ENCODE measurements at places on chromosomes 2 and 18.

DNA sequence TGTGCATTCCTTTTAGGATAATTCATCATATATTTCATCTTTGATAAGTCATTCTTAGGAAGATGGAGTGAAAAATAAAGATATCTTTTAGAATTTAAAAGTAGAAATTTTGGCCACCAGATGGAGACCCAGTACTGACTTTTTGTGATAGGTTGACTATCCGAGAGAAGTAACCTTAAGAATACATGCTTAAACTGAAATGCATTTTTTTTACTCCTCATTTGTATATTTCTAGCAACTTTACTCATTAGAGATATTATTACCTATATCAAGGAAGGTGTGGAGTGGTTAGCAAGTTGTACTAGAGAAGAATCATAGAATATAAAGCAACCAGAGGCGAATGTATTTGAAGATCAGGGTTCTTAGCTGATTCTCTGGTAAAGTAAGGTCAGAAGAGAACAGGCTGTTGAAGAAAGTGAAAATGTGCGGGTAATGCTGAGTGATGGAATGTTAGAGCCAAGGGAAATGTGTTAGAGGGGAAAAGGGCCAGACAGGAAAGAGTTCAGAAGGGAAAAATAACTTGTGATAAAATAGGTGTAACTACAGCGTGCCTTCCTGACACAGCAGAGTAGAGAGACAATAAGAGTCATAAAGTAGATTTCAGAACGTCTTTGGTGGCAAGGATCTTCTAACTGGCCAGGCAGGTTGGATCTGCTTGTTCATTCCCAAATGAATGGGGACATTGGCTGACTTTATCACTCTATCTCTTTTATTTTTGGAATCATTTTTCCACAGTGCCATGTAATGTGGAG is 52.3 kb downstream of the TDRD15 start:
- DNase-seq = no peak

DNA sequence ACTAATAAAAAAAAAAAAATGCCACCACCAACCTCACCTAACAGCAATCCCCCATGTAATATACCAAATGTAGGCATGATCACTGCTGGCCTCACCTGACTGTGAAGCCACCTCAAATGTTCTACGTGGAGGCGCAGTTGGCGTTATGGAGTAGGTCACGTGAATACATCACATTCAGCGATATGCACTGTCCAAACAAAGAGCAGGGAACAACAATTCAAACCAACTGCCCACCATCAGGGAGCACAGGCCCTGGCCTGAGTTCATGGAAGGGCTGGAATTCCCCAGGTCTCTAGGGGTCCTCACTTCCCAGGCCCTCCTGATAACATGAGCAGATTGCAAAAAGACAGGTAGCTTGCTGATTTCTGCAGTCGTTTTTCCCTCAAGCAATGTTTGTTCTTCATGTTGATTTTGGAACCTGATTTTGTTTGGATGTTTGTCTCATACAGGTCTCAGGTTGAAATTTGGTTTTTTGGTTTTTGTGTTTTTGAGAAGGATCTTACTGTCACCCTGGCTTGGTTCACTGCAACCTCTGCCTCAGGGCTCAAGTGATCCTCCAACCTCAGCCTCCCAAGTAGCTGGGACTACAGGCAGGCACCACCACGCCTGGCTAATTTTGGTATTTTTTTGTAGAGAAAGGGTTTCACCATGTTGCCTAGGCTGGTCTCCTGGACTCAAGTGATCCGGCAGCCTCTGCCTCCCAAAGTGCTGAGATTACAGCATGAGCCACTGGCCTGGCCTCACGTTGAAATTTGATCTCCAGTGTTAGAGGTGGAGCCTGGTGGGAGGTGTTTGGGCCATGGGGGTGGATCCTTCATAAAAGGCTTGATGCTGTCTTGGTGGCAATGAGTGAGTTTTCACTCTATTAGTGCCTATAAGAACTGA is 15.5 kb downstream of the TBC1D8 start:
- no peak for DNase-seq

DNA sequence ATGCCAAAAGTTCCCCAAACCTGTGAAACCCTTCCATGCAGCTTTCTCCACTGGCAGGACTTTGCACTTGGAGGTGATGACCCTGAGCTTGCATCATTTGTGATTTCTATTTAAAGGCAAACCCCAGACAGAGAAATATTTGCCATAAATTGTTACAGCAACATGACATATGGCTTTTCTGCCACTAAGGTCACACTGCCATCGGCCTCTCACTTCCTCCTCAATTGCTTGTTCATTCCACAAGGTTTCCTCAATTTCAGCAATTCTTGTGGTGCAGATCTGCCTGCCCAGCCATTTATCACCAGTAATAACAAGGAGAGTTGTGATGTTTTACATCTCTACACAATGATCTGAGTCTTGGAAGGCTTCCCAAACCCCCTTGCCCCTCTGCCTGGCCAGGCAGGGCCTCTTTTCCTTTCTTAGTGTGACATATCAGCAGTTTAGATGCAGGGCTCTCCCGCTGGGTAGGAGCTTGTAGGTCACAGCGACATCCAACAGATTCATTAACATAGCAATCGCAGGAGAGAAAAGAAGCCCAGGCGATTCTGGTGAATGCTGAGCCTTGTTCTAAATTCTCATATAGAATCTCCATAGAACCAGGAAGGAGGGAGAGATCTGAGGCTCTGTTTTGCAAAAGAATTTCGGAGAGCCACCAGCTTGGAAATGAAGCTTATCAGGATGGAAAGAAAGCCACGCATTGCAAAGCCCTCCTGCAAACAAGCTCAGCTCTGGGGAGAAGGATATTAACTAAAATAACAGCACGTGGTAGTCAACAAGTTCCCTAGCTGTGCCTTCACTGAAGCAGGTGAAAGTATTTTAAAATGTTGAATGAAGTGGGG is 46.7 kb upstream of the ITGA6 start:
- DNase-seq = no peak

DNA sequence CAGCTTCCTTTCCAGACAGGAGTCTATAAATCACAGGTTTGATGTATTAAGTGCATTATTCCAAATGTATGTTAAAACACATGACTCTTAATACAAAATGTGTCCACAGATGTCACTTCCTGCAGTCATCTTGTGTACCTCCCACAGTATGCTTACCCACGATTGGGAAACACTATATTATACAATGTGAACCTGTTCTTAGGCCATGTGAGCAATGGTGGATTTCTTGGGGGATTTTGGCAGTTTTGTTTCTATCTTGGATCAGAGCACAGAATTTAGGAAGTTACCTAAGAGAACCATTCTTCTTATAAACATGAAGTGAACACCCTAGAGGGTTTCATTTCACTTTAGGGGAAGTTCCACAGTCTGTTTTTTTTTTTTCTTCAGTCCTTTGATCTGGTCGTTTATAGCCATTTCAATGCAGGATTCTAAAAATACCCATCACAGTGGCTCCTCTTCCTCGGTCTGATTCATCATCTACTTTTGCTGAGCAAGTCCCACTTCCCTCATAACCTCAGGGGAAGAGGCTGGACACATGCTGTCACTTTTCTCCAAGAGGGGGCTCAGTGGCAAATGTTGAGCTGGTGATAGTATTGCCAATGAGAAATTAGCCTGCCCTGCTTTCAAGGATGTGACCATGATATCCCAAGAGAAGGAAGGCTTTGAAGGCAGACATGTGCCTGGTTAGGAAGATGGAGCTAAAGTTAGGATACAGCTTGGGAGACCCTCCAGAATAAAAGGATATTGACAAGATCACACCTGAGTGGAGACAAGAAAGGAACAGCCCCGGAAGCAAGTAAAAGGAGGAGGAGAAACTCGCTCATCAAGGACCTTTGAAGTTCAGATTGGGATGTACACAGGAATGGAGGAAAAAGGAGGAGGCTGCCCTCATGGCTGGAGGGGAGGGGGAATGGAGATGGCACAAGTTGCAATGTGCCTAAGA is 22.6 kb downstream of the PLEK start:
- DNase-seq = no peak

- DNase-seq = no peak
Observed at GRCh38 chr2:144453486-144454158, 66.3 kb downstream of the ZEB2 start.

DNA sequence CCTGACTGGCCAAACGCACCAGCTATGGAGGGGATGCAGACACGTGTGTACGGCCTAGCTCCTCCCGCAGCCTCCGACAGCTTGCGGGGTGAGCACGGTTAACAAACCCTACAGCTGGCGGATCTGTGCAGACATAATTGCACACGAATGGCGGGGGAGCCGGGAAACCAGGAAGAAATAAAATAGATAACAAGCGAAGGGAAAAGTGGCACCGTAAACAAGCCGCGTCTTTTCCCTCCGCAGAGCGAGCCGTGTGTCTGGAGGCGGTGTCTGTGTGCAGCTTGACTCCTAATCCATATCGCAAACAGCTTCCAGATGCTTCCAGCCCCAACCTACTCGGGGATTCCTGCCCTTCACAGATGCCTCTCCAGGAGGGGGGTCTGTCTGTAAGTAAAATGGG is 853.1 kb upstream of the SALL3 start:
- DNase-seq = no peak

DNA sequence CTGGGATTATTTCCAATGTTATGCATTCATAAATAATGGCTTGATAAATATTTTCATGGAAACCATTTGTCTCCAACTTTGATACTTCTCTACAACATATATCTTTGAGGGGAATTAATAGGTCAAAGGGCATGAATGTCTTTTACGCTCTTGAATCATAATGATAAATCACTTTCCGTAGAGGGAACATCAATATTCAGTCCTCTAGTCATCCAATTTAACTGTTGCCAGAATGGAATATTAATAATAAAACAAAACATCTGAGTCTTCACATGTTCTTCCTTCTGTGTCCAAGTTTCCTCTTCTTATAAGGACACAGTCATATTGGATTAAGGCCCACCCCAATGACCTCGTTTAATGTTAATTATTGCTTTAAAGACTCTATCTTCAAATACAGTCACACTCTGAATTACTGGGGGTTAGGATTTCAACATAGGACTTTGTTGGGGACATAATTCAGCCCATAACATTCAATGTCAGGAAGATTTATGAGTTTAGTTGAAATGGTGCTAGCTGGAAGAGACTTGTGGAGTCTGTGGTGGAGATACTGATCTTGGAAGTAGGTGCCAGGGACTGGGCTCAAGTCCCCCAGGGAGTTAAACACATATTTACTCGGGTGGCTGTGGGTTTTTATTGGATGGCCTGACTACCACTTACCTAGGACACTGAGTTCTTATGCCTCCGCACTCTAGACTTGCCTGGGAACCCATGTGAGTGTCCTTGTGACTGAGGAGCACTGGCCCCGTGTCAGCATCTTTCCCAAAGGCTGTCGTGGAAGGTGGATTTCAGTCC is 85.0 kb upstream of the SEC11C start:
- no peak for DNase-seq

DNA sequence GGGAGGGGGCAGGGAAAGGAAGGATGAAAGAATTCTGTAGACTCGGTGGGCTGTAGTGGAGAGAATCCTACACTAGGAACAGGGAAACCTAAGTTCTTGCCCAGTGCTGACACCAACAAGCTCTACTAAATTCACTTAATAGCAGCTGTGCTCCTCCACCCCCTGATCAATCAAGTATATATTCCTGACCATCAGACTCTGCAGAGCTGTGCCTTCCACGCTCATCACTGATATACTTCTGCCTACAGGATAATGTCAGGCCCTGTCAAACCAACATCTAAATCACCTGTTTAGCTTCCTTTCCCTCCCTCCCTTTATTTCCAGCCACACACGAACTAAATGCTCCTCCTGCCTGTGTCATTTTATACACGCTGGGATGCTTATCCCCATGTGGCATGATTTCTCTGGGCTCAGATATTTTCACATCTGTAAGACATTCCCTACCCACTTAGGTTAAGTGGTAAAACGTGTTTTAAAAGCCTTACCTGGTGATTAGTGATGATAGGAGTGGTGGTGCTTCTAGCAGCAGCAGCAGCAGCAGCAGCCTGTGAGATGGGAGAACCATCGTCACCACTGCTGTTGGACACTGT is 301.9 kb downstream of the LRRTM1 start:
- DNase-seq = no peak

- no peak for DNase-seq
Observed at GRCh38 chr2:33531549-33532059, 55.2 kb downstream of the RASGRP3 start.

- no peak for DNase-seq
Observed at GRCh38 chr2:26658691-26659346, 17.7 kb upstream of the CIB4 start.

GRCh38 chr2:159140070-159140769 is 146.3 kb downstream of the WDSUB1 start:
- no peak for DNase-seq

Data from T-helper 1 cell (primary cell).